Activated naive CD4-positive, alpha-beta T cell treated with anti-CD3 and anti-CD28 coated beads, Interleukin-2, amount 50 U/mL, for 72 hours (primary cell): ENCODE measurements at places on chromosomes 7 and 10.

GRCh38 chr7:67346876-67347275 lies 350.2 kb downstream of the TYW1 start:
- DNase-seq = no peak

- no peak for DNase-seq
Observed at GRCh38 chr10:33461295-33461640, 126.8 kb upstream of the NRP1 start.

- no peak for DNase-seq
Observed at GRCh38 chr7:151012911-151013347, 11.4 kb downstream of the ATG9B start.

DNA sequence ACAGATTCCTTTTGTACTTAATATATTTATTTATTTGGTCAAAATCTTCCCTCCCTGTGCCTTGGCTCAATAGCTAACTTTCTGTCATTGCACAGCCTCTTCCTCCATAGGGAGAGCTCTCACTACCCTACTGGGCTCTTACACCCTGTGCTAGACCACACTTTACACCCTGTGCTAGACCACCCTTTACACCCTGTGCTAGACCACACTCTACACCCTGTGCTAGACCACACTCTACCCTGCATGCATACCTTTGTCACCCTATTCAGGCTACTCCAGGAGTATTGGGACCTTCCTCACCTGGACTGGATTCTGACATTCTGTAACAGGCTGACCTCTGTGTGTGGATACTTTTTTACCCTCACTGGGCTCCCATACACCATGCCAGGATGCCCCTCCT lies 298.5 kb upstream of the TPK1 start:
- DNase-seq = no peak

GRCh38 chr10:7218968-7219367 lies 191.9 kb downstream of the SFMBT2 start:
- DNase-seq = no peak

DNA sequence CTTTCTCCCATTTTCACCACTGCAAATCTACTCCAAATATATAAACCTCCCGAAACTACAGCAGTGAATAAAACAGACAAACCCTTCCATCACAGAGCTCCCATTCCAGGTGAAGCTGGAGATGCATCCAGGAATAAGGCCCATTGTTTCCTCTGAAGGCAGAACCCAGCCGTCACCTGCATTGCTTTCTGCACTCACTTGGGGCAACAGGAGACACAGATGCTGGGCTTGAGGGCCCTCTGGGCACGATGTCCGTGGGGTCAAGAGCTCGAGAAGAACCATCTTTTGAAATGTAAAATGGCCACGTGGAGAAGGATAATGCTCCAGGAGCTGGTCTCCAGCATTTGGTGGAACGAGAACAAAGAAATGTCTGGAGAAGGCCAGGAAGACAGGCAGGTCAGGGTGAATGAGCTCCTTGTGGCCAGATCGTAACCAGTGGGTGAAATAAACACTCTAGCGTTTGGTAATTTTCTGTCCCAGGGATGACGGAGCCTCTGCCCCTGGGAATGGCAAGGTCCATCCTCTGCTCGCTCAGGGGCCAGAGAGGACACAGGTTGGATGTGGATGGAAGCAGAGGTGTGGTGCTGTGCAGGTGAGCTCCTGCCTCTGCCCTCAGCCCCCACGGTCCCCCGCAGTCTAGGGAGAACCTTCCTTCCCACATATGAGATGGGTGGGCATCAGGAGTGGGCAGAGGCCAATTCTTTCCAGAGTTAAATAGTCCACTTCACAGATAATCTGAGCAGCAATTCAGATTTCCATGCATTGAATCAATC lies 556.1 kb downstream of the DNAJB6 start:
- peak; percentile 4 for DNase-seq

- DNase-seq = no peak
Observed at GRCh38 chr10:44352316-44353127, 32.4 kb downstream of the CXCL12 start.

- no peak for DNase-seq
Observed at GRCh38 chr7:26930845-26931244, 66.5 kb upstream of the SKAP2 start.

DNA sequence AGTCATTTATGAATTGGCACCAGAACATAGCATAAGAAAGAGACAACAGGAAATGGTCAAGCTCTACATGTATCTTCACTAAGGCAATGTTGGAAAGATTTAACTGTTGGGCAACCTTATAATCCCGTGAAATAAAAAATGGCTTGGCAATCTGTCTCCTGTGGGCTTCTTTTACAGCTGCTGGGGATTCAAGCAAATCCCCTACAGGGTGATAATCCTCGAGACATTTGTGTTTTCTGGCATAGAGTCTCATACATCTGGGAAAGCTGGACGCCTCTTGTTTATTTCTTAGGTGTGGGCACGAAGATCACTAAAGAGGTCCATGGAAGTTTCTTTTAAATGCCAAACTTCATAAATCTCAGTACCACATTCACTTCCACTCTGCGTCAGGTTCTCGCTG lies 82.2 kb upstream of the GPR141 start:
- DNase-seq = no peak

GRCh38 chr7:105279688-105280007 lies 109.1 kb downstream of the SRPK2 start:
- DNase-seq = no peak

- no peak for DNase-seq
Observed at GRCh38 chr7:142331941-142332340, 74.1 kb upstream of the PRSS58 start.

- no peak for DNase-seq
Observed at GRCh38 chr10:86836044-86836443, 79.6 kb downstream of the BMPR1A start.

- no peak for DNase-seq
Observed at GRCh38 chr10:80281292-80281691, 8.2 kb downstream of the MAT1A start.

DNA sequence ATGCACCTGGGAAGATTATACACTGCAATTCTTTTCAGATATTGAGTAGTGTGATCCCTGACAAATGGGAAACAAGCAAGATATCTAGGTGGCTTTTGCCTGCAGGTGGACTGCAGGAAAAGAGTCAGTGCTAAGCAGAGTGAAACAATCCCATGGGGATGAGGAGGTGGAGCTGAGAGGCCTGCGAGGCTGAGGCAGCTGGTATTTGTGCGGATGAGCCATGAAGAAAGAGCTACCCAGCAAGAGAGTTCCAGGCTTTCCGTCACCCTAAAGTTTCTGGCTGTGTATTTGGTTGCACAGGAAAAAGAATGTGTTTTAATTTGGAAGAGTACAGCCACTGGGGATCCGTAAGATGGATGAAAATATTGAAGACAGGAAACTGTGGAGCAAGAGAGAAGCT lies 714.1 kb upstream of the COBL start:
- no peak for DNase-seq
